Fibroblast of skin of scalp (primary cell): ENCODE measurements at places on chromosomes 2 and 18.
A peak's percentile ranks its signal among the peaks of the same experiment; 100 is the strongest.

- DNase-seq = no peak
These were observed 29.8 kb downstream of the KCNE4 start for GRCh38 chr2:223081789-223082188.

GRCh38 chr2:134660626-134661402, 58.0 kb downstream of the TMEM163 start:
- no peak for DNase-seq

- DNase-seq = no peak
These were observed 338.2 kb downstream of the LRRTM1 start for GRCh38 chr2:79966369-79966768.

GRCh38 chr2:205409411-205409810, 272.9 kb upstream of the NRP2 start:
- peak; percentile 62 for DNase-seq

- DNase-seq = no peak
These were observed 17.2 kb downstream of the MBP start for GRCh38 chr18:77115192-77115953.

DNA sequence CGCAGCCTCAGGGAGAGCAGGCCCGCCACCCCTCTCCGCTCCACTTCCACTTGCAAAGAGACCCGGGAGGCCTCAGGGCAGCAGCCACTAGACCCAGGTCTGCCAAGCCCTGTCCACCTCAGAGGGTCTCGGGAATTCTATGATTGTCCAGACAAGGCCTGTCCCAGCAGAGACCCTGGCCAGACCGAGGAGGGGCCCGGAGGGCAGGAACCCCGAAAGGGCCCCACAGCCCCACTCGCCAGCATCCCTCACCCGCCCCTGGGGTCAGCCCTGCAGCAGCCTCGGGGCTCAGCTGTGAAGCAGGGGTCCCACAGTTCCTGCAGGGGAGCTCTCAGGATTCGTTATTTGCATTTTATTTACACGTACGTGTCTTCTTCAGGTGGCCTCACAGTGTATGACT, 269.5 kb downstream of the EIPR1 start:
- DNase-seq = no peak

DNA sequence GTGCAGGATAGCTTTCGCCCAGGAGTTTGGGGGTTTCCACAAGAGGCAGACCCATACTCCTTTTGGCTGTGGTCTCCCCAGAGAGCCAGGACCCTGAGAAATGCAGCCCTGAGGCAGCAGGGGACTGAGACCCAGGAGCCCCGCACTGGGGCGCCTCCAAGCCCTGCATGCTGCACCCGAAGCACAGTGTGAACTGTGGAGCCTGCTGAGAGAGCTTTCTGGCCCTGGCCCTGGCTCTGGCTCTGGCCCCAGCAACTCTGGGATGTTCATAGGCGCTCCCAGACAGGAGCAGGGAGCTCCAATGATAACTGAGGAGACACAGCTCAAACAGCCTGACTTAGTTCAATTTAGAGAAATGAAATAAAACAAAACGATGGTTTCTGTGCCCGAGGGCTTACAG, 96.4 kb upstream of the TEX51 start:
- DNase-seq = no peak

GRCh38 chr18:27253571-27253970, 68.5 kb upstream of the CHST9 start:
- no peak for DNase-seq

- DNase-seq = no peak
These were observed 33.3 kb upstream of the FIGN start for GRCh38 chr2:163768881-163769695.

GRCh38 chr2:70561893-70562292, 8.3 kb upstream of the TGFA start:
- DNase-seq = no peak

- no peak for DNase-seq
These were observed 178.8 kb downstream of the TTC32 start for GRCh38 chr2:19723021-19723420.

GRCh38 chr2:892892-893291, 57.8 kb upstream of the SNTG2 start:
- DNase-seq = no peak

DNA sequence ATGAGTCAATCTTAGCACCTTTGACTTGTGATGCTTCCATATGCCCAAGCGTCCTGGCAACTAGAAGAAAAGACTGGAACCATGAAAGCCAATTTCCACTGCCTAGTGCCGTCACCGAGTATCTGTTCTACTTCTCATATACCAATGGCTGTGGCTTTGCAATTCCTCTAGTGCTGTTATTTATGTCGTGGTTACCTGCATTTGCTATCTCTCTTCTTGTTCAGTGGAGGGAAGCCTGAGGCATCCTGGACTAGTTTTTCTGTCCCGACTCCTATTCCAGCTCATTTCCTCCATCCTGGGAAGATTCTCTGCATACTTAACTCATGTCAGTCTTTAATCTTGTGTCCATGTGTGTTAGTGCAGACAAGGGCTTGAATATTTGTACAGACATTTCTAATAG, 117.9 kb downstream of the FEZ2 start:
- no peak for DNase-seq

DNA sequence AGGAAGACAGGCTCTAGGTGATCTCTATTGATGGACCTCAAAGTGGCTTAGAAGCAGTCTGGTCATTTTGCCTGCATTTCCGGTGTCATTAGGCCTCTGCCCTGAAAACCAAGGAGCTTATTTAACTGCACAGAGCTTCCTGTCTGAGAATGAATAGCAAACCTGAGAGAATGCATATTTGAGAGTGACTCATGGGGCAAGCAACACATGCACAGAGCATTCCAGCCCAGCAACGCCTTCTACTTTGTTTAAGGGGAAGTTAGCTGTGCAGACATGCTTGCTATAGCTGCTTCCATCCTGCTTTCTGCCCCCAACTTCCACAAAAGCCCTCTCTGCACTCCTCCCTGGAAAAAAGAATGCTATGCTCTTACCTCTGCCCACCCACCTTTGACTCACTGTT, 232.8 kb downstream of the GRB14 start:
- peak; percentile 80 for DNase-seq

GRCh38 chr18:46184727-46185126, 80.5 kb downstream of the HAUS1 start:
- DNase-seq = no peak

- DNase-seq = peak; percentile 9
These were observed 55.6 kb downstream of the CCDC85A start for GRCh38 chr2:56239437-56239836.

- DNase-seq = peak; percentile 89
These were observed 280 bp upstream of the CYP1B1 start for GRCh38 chr2:38076152-38076709.

- no peak for DNase-seq
These were observed 278.5 kb upstream of the HNRNPA3 start for GRCh38 chr2:176934131-176934530.

GRCh38 chr2:55875434-55876135, 48.0 kb downstream of the EFEMP1 start:
- DNase-seq = peak; percentile 49
